Upper lobe of right lung (tissue), 1 donor: ENCODE measurements at places on chromosomes 1 and 21. TPM values are rescaled to one million over a fixed set of nuclear protein-coding genes. Genes with fewer than 3 reads are reported as not detected.

The DOCK7 gene
- total RNA-seq, result 34.7 TPM

The FCRL6 gene
- 3.2 TPM for total RNA-seq

The TRIM46 gene
- total RNA-seq, result 0.43 TPM

The AKR7A3 gene
- total RNA-seq, result 0.43 TPM

The KPRP gene
- total RNA-seq, result not detected

The NBPF20 gene
- total RNA-seq, result 2.7 TPM

DNA sequence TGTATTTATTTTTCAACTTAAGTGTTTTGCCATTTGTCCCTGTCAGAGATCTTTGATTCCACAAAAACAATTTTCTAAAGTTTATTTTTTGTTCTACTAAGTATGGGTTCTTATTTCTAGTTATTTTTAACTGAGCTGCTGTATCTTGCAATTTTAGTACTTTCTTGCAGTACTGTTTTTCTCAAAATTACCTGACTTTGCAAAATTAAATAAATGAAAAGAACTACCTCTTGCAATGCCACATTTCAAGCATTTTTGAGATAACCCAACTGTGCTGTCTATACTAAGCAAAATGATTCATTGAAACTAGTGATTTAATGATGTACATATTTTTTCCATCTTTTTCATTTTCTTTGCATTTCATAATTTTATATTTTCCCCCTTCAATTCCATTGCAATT lies 71.5 kb upstream of the ADGRL2 start:
- H3K36me3 ChIP-seq, result no peaks in the 10 kb centered on the region
- H3K27ac ChIP-seq, result no peak overlapping the region
- DNase-seq, result no peak

DNA sequence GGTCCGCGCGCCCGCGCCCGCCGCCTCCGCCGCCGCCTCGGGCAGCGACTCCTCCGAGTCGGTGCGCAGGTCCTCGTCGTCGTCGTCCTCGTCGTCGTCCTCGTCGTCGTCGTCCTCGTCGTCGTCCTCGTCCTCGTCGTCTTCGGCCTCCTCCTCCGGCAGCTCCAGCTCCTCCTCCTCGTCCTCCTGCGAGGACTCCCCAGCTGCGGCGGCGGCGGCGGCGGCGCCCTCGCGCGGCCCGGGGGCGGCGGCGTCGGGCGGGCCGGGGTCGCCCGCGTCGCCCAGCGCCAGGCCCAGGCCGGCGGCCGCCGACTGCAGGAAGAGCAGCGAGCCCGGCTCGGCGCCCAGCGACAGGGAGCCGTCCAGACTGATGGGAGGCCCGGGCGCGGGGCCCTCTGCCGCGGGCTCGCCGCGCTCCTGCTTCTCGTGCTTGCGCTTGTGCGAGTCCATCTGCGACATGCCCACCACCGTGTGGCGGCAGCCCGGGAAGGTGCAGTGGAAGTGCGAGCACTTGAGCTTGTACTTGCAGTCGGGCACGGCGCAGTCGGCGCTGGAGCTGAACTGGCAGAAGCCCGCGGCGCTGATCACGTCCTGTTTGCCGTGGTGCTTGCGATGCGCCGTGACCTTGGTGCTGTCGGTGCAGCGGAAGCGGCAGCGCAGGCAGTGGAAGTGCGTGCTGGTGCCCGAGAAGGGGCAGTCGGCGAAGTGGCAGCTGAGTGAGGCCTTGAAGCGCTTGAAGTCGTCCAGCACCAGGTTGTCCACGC lies 157.3 kb downstream of the CASZ1 start:
- no peak overlapping the region for H3K4me3 ChIP-seq
- no peak for DNase-seq
- no peaks in the 10 kb centered on the region for H3K27me3 ChIP-seq
- H3K27ac ChIP-seq, result no peak overlapping the region
- H3K36me3 ChIP-seq, result peaks cover 17% of the 10 kb centered on the region

- no peak overlapping the region for H3K27ac ChIP-seq
- no peaks in the 10 kb centered on the region for H3K27me3 ChIP-seq
- no peaks in the 10 kb centered on the region for H3K36me3 ChIP-seq
Observed at GRCh38 chr1:114035304-114035700, 56.0 kb downstream of the OLFML3 start.

- H3K27ac ChIP-seq, result no peak overlapping the region
- H3K4me1 ChIP-seq, result no peaks in the 10 kb centered on the region
- H3K4me3 ChIP-seq, result no peak overlapping the region
- DNase-seq, result no peak
Observed at GRCh38 chr1:212355230-212355969, 59.3 kb downstream of the PACC1 start.

GRCh38 chr1:7703321-7704213 lies 67.5 kb upstream of the VAMP3 start:
- H3K27me3 ChIP-seq, result peaks cover 7% of the 10 kb centered on the region
- H3K27ac ChIP-seq, result no peak overlapping the region
- H3K4me3 ChIP-seq, result peak overlapping the region; percentile 29
- peak; percentile 74 for DNase-seq
- peaks cover 4% of the 10 kb centered on the region for H3K4me1 ChIP-seq

DNA sequence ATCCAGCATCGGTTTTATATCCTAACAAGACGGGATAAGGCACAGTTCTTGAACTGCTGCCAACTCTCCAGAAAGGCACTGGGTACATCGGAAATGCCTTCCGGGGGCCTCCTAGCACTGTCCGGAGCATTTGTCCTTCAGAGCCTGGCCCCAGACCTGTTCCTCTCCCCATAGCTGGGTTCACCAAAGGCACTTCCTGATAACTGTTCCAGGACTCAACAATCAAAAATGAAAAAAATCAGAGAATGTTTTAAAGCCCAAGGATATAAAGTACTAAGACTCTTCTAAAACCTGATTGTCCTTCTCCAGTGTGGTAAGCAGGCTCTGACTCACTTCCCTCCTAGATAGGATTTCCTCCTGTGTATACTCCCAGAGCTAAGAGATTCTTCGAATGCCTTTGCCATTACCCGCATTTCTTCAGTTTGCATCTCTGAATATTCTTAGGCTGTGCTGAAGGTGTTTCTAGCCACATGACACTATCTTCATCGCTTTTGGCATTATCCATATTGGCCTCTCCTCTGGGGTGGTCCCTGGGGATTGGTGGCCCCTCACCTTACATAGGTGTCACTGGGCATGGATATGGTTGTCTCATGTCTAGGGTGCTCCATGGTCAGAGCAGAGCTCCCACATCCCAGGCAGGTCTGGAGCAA lies 112.9 kb downstream of the ZBTB18 start:
- no peak overlapping the region for H3K4me3 ChIP-seq
- no peaks in the 10 kb centered on the region for H3K36me3 ChIP-seq
- no peaks in the 10 kb centered on the region for H3K4me1 ChIP-seq
- no peak for DNase-seq
- H3K27ac ChIP-seq, result peak overlapping the region; percentile 49

GRCh38 chr1:103541431-103541830 lies 15.9 kb downstream of the RNPC3 start:
- H3K36me3 ChIP-seq, result peaks cover 100% of the 10 kb centered on the region
- no peaks in the 10 kb centered on the region for H3K4me1 ChIP-seq
- no peak overlapping the region for H3K27ac ChIP-seq
- no peak for DNase-seq
- no peaks in the 10 kb centered on the region for H3K27me3 ChIP-seq

GRCh38 chr1:26072305-26072704 lies 4.9 kb upstream of the TRIM63 start:
- no peak overlapping the region for H3K4me3 ChIP-seq
- no peaks in the 10 kb centered on the region for H3K4me1 ChIP-seq
- no peak for DNase-seq
- no peaks in the 10 kb centered on the region for H3K36me3 ChIP-seq
- peaks cover 17% of the 10 kb centered on the region for H3K27me3 ChIP-seq
- H3K27ac ChIP-seq, result no peak overlapping the region

- H3K27me3 ChIP-seq, result peaks cover 11% of the 10 kb centered on the region
- H3K36me3 ChIP-seq, result no peaks in the 10 kb centered on the region
- no peak overlapping the region for H3K27ac ChIP-seq
- peaks cover 6% of the 10 kb centered on the region for H3K4me1 ChIP-seq
Observed at GRCh38 chr21:44344541-44345183, 5.5 kb upstream of the CFAP410 start.

GRCh38 chr1:165994107-165994506 lies 166.7 kb downstream of the UCK2 start:
- no peaks in the 10 kb centered on the region for H3K4me1 ChIP-seq
- no peak overlapping the region for H3K4me3 ChIP-seq
- DNase-seq, result no peak
- H3K27me3 ChIP-seq, result no peaks in the 10 kb centered on the region

GRCh38 chr1:48077795-48078222 lies 80.6 kb upstream of the TRABD2B start:
- no peak for DNase-seq
- no peak overlapping the region for H3K4me3 ChIP-seq
- no peaks in the 10 kb centered on the region for H3K36me3 ChIP-seq
- H3K4me1 ChIP-seq, result peaks cover 4% of the 10 kb centered on the region

DNA sequence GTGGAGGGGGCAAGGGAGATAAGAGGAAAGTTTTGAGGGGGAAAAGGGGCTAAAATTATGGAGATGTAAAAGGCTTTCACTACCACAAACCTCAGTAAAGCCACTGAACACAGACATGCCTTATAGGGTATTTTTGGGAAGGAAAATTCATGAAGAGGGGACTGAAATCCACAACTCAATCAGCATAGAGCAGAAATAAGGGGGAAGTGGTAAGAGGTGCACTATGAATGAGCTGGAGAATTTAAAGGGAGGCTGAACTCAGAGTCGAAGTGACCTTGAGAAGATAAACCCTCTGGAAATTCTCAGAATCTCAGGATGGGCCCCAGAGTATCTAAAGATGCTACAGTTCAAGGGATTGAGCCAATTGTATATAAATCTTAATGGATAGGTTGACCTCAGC lies 15.3 kb downstream of the RHEX start:
- no peaks in the 10 kb centered on the region for H3K27me3 ChIP-seq

DNA sequence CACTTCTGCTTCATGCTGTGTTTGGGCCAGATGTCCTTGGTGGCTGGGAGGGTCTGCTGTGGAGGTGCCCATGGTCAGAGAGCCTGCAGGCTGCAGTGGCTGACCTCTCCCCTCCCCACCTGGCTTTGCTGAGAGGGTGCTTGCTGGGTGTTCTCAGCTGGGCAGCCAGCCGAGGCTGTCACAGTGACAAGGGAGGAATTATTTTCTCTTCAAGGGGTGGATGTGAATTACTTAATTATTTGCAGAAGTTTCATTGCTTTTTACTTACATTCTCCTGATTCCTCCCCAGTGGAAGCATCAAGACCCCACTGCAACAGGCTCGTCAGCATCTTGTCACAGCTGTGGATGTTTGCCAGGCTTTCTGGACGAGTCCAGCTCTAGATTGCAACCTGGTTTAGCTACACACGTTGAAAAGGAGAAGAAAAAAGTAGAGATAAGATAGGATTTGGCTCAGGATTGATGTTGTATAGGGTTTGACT lies 70.3 kb downstream of the GALNT2 start:
- no peak overlapping the region for H3K4me3 ChIP-seq
- no peak for DNase-seq
- no peaks in the 10 kb centered on the region for H3K36me3 ChIP-seq

GRCh38 chr1:240980342-240980741 lies 368.4 kb upstream of the GREM2 start:
- no peak overlapping the region for H3K4me3 ChIP-seq
- H3K27me3 ChIP-seq, result no peaks in the 10 kb centered on the region
- H3K27ac ChIP-seq, result no peak overlapping the region
- no peaks in the 10 kb centered on the region for H3K4me1 ChIP-seq

- DNase-seq, result no peak
- H3K27ac ChIP-seq, result no peak overlapping the region
- no peak overlapping the region for H3K4me3 ChIP-seq
- no peaks in the 10 kb centered on the region for H3K4me1 ChIP-seq
- no peaks in the 10 kb centered on the region for H3K36me3 ChIP-seq
Observed at GRCh38 chr1:95126846-95127245, 9.7 kb downstream of the TLCD4 start.

- no peak overlapping the region for H3K4me3 ChIP-seq
- H3K36me3 ChIP-seq, result peaks cover 38% of the 10 kb centered on the region
- no peaks in the 10 kb centered on the region for H3K27me3 ChIP-seq
- no peak for DNase-seq
Observed at GRCh38 chr1:167767761-167768160, 46.0 kb downstream of the MPZL1 start.

GRCh38 chr1:3183411-3183810 lies 114.4 kb downstream of the PRDM16 start:
- H3K4me3 ChIP-seq, result no peak overlapping the region
- no peak for DNase-seq
- no peak overlapping the region for H3K27ac ChIP-seq
- H3K36me3 ChIP-seq, result no peaks in the 10 kb centered on the region
- H3K27me3 ChIP-seq, result no peaks in the 10 kb centered on the region

- H3K4me3 ChIP-seq, result peak overlapping the region; percentile 42
- H3K4me1 ChIP-seq, result peaks cover 9% of the 10 kb centered on the region
- no peaks in the 10 kb centered on the region for H3K36me3 ChIP-seq
- DNase-seq, result peak; percentile 90
Observed at GRCh38 chr21:34510148-34511142, 1.6 kb downstream of the KCNE1 start.

- DNase-seq, result no peak
- no peak overlapping the region for H3K27ac ChIP-seq
- no peaks in the 10 kb centered on the region for H3K36me3 ChIP-seq
Observed at GRCh38 chr1:10245674-10246073, 35.3 kb downstream of the KIF1B start.

DNA sequence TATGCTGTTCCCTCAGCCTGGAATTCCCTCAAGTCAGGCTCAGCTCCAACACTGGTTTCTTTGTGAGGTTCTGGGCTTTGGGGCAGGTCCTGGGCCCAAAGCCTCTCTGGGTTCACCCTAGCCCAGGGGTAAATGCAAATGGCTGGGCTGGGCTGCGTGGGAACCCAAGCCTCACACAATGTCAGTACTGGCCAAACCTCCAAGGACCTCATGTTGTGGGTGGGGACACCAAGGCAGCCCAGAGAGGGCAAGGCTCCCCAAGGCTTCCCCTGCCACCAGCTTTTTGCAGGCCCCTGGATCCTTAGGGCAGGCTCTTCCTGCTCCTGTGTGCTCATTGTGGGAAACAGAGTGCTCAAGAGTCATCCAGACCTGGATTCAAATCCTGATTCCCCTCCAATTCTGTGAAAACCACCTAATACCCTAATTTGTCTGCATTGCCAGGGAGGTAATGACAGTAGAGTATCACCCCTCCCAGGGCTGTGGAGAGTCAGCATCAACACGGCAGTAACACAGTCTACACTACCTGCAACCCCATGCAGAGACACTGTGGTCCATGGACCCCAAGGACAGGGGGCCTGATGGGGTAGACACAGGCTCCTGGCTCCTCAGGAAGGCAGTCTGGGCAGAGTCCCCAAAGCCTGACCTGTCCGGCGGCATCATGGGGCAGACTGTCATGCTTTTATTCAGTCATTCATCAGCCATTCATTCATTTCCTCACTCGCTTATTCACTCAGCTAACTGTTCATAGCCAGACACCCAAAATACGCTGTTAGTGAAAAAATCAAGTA lies 85.7 kb downstream of the DMRTB1 start:
- no peak overlapping the region for H3K4me3 ChIP-seq
- H3K27me3 ChIP-seq, result no peaks in the 10 kb centered on the region
- peak; percentile 46 for DNase-seq
- H3K27ac ChIP-seq, result no peak overlapping the region
- H3K4me1 ChIP-seq, result peaks cover 2% of the 10 kb centered on the region
